Hypothalamus (tissue), 51 donors: ENCODE measurements at places on chromosomes 12 and 14.

DNA sequence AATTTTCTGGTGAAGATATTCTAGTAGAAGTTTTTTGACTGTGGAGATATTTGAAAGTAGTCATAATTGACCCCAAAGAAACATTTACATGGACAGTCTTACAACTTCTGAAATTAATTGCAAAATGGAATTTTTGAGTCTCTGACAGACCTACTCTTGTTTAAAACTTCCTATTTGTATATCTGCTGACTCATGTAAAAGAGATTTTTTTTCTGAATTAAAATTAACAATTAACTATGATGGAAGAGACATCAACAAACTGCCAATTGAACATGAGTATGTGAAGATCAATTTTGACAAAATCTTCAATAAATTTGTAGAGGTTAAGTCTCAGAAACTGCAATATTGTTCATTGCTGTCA lies 108.5 kb upstream of the MAX start:
- no peak for DNase-seq

GRCh38 chr14:76716285-76716684 lies 45.0 kb upstream of the VASH1 start:
- no peak for DNase-seq

DNA sequence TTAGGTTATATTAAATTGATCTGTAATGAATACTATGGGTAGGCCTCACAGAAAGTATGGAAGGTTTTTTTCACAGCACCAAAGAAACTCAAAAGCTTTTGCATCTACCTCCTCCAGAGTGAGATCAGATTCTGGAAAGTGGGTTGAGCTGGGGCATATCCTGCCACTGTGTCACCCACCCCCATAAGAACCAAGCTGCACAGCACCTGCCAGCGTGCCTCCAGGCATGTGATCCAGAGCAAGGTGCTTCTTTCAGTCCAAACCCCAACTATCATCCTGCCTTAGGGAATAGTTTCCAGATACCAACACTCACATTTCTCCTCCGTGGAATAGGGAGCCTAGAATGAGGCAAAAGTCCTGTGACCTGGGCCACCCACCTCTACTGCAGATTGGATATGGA lies 42.6 kb upstream of the PRB2 start:
- DNase-seq, result no peak

GRCh38 chr14:31510855-31511254 lies 23.0 kb upstream of the GPR33 start:
- DNase-seq, result no peak
